ENCODE measurements at places on chromosomes 4 and X.
A peak's percentile ranks its signal among the peaks of the same experiment; 100 is the strongest.

DNA sequence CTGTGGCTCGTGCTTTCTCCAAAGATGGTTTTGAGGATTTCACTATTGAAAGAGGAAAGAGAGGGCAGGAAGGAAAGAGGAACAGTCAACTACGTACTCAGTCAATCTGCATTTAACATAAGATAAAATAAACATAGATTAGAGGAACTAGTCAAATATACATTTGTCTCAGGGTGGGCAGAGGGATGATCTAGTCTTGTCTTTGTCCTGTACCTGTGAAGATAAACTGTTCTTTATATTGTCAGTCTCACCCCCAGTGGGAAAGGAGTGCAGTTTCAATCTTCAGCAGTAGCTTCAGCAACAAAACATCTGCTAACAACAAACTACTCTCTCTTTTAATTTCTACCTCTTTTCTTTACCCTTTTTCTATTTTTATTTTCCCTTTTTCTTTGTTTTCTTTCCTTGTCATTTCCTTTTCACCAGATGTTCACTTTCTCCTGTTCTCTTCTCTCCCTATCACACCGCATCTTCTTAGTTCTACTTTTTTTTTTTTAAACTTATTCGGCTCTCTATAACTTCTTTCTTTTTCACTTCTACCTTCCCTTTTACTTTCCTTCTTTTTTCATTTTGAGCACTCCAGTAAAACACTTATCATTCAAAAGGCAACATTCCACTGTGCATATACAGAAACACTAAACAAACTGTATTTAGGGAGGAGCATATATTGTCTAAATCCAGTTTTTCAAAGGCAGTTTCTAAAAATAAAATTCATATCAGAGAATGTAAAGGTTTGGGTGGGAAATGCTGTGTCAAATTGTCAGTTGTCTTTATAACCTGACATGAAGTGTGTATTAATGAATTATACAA lies 51.4 kb upstream of the GUCY1A1 start:
- DNase-seq = no peak

DNA sequence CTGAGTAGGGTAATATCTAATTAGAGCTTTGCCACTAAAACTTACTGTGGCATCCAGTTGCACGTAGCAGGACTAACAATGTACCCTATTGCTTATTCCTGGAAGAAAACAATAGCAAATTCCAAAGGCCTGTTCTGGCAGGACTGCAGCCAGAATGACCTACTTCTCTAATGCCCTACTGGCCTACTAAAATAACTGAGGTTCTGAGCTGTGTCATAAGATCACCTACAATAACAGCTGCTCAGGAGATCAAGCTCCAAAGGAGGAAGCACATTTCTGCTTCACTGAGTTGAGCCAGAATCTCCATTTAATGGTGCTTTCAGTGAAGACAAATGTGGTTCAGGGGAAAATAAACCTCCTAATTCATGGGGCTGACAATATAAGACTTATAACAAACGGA lies 42.2 kb upstream of the CXCL8 start:
- no peak for DNase-seq

GRCh38 chr4:107718351-107718965 lies 1.6 kb downstream of the PAPSS1 start:
- DNase-seq = no peak

DNA sequence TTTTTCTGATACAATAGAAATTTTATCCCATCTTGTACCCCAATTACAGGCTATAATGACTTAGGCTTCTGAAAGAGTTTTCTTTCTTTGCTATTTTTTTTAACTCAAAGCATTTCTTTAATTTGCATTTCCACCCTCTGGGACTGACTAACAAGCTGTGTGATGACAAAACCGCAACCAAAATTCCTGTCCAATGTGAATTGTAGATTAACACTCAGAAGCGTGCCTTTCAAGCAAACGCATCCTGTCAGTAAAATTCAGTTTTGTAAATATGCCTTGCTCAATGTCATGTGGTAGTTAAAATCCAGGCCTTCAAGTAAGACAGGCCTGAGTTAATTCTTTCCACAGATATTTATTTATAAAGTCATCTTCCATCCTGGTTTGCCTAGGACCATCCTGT lies 50.3 kb downstream of the STK32B start:
- no peak for DNase-seq

- no peak for DNase-seq
Observed at GRCh38 chrX:154439841-154440240, 2.9 kb downstream of the GDI1 start.

- no peak for DNase-seq
Observed at GRCh38 chr4:73764513-73764912, 24.1 kb downstream of the CXCL8 start.

- DNase-seq = no peak
Observed at GRCh38 chrX:10769195-10769594, 148.8 kb upstream of the MID1 start.

DNA sequence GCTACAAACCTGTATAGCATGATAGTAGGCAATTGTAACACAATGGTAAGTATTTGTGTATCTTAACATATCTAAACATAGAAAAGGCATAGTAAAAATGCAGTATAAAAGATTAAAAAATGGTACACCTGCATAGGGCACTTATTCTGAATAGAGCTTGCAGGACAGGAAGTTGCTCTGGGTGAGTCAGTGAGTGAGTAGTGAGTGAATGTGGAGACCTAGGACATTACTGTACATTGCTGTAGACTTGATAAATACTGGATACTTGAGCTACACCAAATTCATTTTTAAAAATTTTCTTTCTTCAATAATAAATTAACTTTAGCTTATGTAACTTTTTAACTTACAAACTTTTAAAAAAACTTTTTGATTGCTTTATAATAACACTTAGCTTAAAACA lies 68.2 kb upstream of the MAML3 start:
- no peak for DNase-seq

DNA sequence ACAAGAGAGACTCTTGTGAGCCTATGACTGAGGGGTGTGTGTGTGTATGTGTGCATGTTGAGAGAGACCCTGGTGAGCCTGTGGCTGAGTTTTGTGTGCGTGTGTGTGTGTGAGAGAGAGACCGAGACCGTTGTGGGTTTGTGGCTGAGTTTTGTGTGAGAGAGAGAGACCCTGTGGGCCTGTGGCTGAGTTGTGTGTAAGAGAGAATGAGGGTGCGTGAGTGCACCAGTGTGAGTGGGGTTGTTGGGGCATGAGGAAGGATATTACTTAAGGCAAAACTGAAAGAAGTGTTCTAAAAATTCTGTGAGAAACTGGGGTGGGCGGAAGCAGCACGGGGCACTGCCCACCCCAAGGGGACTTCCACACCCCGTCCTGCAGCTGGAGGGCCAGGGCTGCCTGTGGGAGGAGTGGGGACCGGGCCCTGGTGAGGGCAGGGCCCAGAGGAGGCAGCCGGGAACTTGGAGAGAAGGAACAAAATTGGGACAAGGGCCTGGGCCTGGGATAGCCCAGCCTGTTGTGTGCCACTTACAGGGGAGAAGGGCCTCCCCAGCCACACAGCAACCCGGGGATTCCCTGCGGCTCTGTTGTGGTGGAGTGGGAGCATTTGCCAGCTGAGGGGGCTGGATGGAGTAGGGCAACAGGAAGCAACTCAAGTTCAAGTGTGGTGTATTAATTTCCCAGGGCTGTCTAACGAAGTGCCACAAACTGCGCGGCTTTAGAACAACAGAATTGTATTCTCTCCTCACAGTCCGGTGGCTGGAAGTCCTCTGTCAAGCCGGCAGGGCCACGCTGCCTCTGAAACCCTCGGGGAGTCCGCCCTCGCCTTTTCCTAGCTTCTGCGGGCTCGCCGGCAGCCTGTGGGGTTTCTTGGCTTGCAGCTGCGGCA lies 22.1 kb downstream of the TMEM131L start:
- peak; percentile 79 for DNase-seq

- DNase-seq = no peak
Observed at GRCh38 chrX:144730471-144730870, 516.8 kb upstream of the SPANXN1 start.

DNA sequence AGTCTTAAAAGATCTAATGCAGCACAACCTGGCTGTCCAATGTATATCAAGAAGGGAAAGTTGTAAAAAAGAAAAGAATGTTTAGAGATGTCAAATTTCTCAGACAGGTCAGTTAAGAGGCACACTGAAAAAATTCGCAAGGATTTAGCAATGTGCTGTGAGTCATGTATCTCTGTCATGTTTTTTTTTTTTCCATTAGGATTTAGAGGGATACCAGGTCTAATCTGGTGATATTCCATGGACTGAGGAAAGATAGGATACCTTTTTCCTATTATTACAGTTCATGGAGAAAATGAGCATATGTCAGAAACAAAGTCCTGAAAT lies 815.4 kb upstream of the PCDH10 start:
- DNase-seq = no peak
